Lower lobe of right lung (tissue), 2 donors: ENCODE measurements at places on chromosomes 5 and 9. TPM values are rescaled to one million over a fixed set of nuclear protein-coding genes. Genes with fewer than 3 reads are reported as not detected.

GRCh38 chr5:180085837-180086236 is 14.3 kb upstream of the RNF130 start:
- no peak for DNase-seq

DNA sequence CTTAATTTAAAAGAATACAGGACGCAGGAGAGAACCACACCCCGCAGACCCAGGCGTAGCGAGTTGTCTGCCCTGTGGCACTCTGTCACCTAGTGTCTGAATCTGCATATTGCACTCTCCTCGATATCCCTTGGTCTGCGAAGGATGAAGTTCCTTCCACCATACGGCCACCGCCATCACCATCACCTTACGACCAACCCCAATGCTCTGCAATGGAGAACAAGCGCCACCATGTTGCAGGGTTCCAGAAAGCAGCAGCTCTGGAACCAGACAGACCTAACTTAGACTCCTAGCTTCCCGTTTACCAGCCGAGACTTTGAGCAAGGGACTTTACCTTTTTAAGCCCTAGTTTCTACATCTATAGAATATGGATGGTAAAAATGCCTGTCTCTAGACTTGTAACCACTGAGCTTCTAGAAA is 77.4 kb upstream of the DMRT1 start:
- DNase-seq = peak; percentile 63

GRCh38 chr5:140190872-140191218 is 15.9 kb downstream of the CYSTM1 start:
- DNase-seq = no peak

ZNF366 gene
- total RNA-seq = 13.6 TPM

- DNase-seq = no peak
Observed at GRCh38 chr5:102668220-102668932, 86.7 kb upstream of the PAM start.

RAD17 gene
- total RNA-seq = 19.5 TPM

DNA sequence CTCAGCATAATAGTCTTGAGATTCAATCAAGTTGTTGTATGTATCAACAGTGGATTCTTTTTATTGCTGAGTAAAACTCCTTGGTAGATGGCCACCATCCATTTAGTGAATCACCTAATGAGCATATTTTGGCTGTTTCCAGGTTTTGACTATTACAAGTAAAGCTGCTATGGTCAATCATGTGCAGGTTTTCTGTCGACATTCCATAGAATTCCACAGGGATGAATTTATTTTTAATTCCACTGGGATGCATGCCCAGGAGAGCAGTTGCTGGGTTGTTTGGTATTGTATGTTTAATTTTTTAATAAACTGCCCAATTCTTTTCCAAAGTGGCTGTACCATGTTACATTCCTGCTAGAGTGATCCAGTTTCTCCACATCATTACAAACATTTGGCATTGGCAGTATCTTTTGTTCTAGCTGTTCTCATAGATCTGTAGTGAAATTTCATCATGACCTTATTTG is 10.5 kb upstream of the S1PR3 start:
- DNase-seq = no peak
